ENCODE measurements at places on chromosomes 5 and 9.

GRCh38 chr9:8223861-8224260 is 424.3 kb upstream of the DMAC1 start:
- DNase-seq = no peak

DNA sequence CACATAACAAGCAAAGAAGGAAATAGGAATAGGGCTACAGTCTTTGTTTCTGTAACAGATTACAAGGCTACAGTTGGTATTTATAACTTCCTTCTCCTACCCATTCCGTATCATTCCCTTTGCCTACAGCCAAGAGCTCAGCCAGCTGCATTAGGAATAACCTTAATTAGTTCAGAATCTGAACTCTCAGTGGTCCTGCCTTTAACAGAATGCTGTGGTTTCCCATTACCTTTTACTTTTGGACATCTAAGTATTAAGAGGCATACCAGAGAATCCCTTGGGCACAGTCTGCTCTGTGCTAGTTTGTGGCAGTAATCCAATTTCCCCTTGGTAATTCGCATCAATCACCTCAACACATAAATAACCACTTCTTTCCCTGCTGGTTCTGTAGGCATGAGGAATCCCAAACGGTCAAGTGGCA is 44.2 kb downstream of the PKD2L2 start:
- DNase-seq = no peak

- DNase-seq = no peak
Measured at GRCh38 chr9:87212605-87213021, 265.3 kb upstream of the GAS1 start.

GRCh38 chr5:95725937-95726810 is 5.0 kb upstream of the RHOBTB3 start:
- DNase-seq = no peak

GRCh38 chr5:110836851-110837250 is 98.0 kb downstream of the SLC25A46 start:
- DNase-seq = no peak

- no peak for DNase-seq
Measured at GRCh38 chr9:1031951-1032601, 18.1 kb upstream of the DMRT2 start.

- DNase-seq = no peak
Measured at GRCh38 chr5:15079566-15079965, 208.0 kb upstream of the ANKH start.

DNA sequence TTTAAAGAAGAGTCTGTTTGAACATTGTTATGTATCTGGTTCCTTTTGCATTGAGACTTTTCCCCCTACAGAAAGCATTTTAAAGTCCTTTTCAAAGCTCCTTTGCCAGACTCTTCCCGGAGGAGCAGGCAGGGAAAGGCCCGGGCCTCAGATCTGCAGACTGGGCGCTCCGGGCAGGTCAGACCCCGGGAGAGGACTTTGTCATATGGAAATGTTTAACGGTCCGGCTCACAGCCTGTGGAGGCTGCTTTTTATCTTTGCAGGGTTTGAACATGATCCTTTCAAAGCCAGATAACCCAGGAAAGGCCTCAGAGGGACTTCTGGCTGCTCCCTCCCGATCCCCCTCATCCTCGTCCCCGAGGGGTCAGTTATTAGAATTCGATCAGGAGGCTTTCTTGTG is 82.1 kb upstream of the IRX2 start:
- DNase-seq = no peak

DNA sequence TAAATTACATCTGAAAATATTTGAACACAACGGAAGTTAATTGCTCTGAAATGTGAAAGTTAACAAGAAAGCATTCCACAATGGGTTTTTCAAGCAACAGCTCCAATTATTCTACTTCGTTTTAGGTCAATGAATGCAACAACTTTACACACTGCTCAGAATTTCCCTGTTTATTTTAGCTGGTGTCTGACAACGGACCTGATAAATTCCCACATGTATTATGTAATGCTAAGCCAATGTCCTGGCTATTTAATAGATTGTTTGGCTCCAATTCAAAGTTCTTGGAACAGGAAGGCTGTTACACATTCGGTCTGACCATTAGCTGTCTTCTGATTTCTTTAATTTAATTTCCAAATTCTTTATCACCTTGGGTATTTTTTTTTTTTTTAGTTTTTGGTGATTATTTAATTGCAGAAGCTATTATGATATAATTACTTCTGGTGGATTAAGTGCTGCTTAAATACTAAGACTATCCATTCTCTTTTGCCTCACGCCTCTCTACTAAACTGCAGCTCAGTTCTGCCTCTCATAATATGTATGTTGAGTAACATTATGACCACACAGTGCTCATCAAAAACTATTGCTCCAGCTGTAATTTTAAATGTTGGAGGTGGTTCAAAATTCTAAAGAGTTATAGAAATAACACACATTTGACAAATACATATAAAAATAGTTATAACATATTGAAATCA is 57.9 kb downstream of the MEF2C start:
- DNase-seq = no peak

GRCh38 chr5:67166460-67167285 is 29.9 kb downstream of the CD180 start:
- DNase-seq = no peak

- DNase-seq = no peak
Measured at GRCh38 chr5:10507575-10508096, 56.2 kb upstream of the ANKRD33B start.

DNA sequence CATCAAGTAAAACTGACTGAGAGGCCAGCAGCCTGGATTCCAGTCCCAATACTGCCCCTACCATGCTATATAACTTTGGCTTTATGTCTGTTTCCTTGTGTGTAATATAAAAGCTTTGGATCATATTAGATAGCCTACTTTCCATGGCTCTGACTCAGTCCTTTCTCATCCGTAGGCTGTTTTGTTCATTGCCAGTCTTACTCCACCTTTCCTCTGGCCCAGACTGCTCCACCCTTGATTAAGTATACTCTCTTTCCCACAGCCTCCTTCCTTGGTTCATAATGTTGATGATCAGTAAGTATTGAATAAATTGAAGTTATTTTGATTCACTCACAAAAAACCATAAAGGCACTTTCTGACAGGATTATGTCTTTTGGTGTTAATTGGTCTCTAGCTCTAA is 1.5 kb upstream of the MRPS30 start:
- DNase-seq = no peak

DNA sequence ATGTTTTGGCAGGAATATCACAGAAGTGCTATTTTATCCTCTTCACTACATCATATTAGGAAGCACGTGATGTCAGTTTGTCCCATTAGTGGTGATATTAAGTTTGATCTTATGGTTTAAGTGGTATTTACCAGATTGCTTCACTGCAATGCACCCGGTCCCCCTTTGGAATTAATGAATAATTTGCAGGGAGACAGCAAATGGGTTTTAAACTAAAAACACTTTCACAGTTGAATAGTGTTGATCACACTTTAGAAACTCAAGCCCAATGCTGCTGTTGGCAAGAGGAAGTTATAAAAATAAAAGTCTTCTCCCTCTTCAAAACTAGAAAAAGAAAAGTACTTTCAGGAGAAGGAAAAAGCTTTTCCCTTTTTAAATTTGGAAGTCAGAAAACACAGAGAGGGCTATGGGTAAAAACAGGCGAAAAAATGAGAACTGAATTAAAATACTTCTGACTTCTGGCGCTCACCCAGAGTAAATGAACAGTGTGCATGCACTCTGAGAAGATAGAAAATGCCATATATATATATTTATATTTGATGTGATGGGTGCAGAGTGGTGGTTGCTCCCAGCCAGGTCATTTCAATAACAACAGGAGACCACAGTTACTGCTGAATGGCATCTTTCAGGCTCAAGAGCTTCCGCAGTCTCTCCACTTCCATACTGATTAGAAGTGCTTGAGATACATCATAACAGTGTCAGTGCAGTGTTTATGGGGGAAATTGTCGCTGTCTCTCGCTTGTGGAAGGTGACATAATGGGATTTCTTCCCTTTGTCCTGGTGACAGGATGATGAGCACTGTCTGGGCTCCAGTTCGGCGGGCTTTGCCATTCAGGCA is 278.0 kb downstream of the ZSWIM6 start:
- DNase-seq = no peak

GRCh38 chr5:167451076-167451475 is 840.4 kb upstream of the WWC1 start:
- no peak for DNase-seq

DNA sequence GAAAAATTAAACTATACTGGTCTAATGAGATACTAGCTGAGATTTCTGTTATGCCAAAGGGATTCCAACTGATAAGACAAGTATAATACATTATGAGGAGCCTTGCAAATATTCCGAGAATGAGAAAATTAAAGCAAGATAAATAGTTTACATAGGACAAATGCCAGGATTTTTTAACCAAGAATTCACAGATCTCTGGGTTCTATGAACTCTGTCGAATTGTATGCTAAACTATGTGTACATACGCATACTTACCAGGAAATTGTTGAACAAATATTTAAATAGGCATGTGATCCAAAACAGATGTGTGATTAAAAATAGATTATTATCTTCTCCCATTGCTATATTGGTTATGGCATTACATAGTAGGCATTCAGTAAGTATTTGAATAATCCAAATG is 616.6 kb downstream of the GABRG2 start:
- DNase-seq = no peak

DNA sequence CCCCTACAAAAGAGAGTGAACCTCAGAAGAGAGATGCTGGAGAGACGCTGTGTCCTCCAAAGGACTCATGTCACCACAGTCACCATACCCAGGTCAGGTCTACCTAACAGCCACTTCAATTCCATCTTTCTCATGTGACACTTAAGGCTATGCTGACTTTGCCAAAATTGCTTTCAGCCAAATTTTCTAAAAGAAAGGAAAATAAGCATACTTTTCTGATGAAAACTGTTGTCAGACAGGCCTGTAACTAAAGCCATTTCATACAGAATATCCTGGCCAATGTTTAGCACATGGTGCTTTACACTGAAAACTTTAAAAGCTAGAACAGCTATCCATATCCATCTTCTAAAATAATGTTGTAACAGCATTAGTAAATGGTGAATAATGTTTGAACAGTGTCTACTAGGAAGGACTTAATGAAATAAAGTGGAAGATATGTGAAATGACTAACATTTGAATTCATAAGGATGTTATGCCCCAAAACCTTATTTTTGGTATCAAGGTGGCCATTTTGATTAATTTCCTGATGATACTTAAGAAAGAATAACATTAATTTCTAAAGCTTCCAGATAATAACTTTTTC is 97.2 kb downstream of the NFIB start:
- DNase-seq = no peak

DNA sequence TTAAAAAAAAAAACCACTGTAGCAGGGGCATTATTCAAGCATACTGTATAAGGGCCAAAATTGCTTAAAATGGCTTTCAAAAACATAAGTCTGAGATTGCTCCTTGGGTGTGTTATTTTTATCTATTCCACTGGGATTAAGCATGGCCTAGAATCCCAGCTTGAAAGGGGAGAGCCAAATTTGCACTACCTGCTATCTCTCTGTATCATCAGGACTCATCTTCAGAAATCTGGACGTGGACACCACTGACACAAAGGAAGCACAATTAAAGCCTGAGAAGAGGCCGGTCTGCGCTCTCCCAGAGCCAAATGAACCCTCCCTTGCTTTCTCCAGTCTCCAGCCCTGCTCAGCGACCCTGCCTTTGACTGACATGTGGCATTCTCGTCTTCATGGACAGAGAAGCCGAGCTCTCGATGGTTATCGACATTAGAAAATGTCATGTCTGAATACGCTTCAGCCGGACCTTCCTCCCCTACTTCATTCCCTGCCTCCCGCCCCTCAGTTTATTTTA is 151.3 kb downstream of the EBF1 start:
- DNase-seq = no peak

DNA sequence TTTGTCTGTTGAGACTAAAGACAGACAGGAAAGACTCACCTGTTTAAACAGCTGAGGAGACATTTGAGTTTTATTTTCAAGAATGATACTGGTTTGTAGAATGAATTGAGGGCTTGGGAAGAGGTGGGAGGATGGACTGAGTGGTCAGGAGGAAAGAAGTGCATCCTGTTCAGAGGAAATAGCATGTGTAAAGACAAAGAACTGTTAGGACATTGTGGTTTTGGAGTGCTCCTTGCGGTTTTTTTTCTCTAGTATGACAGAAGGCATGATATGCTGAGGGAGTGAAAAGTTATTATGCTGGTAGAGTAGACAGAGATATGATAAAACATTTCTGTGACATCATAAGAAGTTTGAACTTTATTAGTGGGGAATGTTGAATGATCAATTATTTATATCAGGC is 270.7 kb upstream of the ELAVL2 start:
- no peak for DNase-seq

DNA sequence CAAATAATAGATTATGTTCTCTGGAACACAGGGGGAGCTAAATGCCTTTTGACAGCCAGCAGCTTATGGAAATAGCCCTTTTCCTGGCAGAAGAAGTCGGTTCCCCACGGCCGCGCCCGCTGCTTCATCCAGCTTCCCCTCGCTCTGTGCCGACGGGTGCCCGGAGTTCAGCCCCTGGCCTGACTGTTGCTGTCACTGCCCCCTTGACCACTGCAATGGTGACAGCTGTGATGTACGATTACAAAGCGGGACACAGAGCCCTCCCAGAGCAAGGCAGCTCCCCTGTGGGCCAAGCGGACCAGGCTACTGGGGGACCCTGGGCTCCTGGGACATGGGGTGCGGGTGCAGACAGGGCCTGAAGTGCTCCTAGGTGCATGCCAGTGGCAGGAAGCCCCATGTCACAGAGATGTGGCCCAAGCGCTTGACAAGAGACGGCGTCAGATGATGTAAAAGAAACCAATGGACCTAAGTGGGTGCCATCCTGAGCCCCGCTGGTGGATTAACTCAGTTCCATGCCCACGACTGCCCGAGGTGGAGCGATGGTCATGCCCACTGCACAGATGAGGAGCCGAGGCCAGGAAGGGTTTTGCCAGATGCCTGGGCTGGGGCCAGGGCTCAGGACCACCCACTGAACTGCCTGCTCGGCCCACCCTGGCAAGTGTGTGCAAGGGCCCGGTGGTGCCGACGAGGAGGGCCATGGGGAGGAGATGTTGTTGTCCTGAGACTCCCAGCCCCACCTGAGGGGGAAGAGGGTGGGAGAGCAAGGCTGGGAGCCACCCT is 13.2 kb upstream of the CLPTM1L start:
- no peak for DNase-seq

GRCh38 chr5:89849830-89850512 is 559.6 kb downstream of the CETN3 start:
- DNase-seq = no peak

- no peak for DNase-seq
Measured at GRCh38 chr9:19155106-19155935, 28.0 kb upstream of the PLIN2 start.

DNA sequence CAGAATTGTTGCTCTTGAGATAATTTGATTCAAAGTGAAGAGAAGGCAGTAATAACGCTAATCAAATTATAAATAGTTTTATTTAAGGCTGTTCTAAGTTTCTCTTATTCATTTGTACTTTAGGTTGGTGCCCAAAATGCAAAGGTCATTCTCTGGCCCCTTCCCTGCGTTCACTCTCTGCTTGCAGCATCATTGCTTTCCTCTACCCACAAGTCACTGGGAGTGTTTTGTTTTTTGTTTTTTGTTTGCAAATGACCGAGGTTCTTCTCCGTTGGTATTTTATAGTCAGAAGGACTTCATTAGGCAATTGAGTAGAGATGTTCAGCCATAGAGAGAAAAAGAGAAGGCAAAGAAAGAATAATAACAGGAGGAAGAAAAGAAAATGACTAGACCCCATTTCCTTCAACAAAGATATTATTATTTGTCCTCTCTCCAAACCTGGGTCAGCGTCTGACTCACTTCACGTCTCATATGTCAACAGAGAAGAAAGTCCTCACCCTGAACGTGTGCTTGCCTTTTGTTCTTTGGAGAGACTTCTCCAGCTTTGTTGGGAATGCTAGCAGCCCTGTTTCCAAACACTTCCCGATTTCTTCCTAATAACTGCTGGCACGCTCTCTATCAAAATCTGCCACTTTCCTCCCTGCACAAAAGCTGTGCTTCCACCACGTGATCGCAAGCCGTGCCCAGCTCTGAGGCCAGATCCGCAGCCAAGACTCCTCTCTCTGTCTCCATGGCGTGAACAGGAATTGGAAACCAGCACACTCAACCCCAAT is 119.8 kb downstream of the EBF1 start:
- no peak for DNase-seq

Measured in activated CD8-positive, alpha-beta memory T cell treated with anti-CD3 and anti-CD28 coated beads for 4 hours (primary cell).